Hindlimb muscle (tissue), 1 donor: ENCODE measurements at places on chromosomes 12 and 14.

DNA sequence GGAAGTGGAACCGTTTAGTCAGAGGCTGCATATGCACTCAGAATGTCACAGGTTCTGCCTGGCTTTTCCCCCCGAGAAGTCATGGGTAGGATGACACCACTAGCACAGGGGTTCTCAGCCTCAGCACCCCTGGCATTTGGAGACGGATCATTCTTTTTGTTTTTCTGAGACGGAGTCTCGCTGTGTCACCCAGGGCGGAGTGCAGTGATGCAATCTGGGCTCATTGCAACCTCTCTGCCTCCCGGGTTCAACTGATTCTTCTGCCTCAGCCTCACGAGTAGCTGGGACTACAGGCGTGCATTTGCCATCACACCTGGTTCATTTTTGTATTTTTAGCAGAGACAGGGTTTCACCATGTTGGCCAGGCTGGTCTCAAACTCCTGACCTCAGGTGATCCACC lies 28.1 kb downstream of the BCL7A start:
- DNase-seq: no peak

DNA sequence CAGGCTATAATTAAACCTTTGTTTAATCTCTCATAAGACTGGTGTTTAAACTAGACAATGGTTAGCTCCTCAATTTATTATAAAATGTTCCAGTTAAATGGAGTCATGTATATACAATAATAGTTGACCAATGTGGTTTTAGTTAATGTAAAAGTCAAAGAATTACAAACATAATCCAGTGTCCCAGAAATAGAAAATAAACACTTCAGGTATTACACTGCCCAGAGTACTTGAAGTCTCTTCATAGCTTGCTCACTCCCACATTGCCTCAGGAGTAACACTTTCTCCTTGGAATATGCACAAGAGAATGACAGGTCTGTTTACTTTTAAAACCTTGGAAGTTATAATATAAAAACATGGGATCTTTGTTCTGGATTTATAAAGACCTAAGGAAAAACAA lies 60.5 kb downstream of the SLC38A1 start:
- DNase-seq: no peak

DNA sequence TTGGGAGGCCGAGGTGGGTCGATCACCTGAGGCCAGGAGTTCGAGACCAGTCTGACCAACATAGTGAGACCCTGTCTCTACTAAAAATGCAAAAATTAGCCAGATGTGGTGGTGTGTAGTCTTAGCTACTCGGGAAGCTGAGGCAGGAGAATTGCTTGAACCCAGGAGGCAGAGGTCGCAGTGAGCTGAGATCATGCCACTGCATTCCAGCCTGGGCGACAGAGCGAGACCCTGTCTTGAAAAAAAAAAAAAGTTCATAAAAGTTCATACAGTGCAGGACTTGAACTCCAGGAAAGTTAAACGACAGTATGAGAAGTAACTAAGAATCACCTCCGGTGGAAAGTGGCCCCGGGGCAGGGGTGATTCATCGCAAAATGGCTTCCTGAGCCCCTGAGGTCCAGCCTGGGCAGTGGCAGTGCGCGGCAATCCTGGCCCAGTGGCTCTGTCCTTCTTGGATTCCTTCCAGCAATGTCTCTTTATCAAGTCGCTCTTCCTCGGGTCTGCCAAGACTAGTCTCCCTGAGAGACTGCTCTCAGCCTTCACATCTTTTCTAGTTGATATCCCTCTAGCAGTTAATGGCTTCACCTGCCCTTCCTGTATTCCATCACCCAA lies 16.7 kb upstream of the MAP1LC3B2 start:
- no peak for DNase-seq

- no peak for DNase-seq
Measured at GRCh38 chr12:75322464-75322863, 7.7 kb downstream of the CAPS2 start.

DNA sequence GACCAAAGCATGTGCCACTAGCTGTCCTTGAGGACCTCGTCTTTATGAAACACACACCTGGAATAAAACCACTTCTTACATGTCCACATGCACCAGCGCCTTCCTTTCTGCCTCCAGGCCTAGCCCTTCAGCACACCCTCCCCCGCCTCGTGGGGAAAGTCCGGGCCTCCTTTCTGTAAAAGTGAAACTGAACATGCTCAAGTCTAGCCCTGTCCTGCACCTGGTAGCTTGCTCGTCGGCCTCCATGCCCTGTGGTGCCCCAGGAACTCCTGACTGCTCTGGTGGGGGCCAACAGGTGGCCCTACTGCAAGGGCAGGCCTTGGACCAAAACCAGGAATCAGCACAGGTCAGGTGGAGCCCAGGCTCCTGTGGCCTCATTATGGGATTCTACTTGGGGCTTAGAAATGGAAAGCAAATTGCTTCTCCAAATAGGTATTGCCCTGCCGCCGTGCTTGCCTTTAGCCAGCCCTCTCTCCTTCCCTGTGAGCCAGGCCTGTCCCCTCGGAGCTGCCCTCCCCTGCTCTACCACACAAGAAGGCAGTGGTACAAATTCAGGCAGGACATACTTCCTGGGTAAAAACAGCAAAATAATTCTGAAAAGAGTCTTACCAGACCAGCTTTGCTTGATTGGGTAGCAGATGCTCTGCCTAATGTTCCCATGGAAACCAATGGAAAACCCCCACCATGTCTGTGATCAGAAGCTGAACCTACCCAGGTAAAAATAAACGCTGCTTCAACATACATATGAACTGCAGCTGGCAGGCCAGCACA lies 43.5 kb downstream of the ERH start:
- no peak for DNase-seq

- no peak for DNase-seq
Measured at GRCh38 chr12:124004233-124004875, 31.3 kb downstream of the ZNF664 start.

- no peak for DNase-seq
Measured at GRCh38 chr14:68787092-68787992, 5.5 kb downstream of the ZFP36L1 start.

- no peak for DNase-seq
Measured at GRCh38 chr12:31629756-31630732, 29.4 kb upstream of the ETFBKMT start.

DNA sequence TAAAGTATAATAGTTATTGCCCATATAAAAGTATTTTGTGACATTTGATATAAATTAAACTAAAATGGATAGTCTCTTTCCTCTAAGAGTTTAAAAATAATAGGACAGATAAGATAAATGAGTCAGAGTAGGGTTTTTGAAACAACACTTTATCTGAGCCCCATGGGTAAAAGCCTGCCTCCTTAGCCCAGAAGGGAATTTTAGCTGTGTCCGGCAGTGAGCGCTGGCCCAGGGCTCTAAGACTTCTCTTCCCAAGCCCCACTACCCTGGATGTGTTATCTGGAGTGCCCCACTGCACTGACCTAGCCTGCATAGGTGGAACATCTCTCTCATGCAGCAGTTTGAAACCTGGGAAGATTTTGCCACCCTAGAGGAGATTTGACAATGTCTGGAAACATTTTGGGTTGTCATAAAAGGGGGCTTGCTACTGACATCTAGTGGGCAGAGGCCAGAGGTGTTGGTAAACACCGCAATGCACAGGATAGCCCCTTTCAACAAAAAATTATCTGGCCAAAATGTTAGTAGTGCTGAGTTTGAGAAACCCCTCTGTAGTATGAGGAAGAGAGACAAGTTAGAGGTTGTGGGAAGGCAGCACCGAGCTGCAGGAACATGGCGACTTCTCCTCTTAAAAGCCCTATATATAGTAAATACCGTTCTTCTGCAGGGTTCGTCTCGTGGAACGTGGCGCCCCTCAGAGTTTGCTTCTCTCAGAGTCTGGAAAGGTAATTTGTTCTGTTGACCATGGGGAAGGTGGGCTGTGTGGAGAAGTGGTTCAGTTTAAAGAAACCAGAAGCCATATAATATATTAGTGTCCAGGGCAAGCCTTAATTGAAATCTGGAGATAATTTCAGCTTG lies 29.3 kb upstream of the ATF1 start:
- peak; percentile 23 for DNase-seq

DNA sequence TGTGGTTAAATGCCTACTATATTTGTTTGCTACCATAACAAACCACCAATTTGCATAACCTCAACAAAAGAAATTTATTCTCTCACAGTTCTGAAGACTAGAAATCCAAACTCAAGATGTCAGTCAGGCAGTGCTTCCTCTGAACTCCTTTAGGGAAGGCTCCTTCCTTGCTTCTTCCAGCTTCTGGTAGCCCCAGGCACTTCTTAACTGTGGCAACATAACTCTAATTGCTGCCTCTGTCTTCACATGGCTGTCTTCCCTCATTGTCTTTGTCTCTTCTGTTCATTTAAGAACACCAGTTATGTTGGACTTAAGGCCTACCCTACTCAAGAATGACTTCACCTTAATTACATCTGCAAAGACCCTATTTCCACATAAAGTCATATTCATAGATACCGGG lies 206.9 kb downstream of the SYT1 start:
- DNase-seq: no peak

DNA sequence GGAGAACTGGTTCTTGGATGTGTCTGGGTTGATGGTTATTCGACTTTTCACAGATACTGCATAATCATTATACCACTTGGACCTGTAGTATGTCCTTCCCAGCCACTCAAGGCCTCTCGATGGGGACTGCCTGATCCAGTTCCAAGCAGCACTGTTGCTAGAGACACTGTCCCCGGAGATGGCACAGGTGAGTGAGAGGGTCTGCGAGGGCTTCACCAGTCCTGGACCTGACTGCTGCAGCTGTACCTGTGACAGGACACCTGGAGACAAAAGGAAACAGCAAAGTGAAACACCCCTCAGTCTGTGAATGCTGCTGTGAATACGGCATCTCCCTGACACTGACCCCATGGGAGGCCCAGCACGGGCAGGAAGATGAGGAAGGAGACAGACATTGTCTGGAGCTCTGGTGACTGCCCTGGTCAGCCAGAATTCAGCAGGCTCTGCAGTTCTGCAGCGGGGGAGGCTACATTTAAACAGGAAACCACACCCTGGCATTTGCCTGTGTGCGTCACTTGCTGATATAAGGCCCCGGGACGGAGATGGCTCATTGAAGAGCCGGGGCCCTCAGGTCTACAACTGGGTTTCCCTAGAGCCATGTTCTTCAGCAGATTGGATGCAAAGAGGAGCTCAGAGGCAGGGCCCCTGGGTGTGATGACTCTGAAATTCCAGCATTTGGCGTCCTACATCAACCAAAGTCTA lies 413.6 kb downstream of the TMEM121 start:
- no peak for DNase-seq

DNA sequence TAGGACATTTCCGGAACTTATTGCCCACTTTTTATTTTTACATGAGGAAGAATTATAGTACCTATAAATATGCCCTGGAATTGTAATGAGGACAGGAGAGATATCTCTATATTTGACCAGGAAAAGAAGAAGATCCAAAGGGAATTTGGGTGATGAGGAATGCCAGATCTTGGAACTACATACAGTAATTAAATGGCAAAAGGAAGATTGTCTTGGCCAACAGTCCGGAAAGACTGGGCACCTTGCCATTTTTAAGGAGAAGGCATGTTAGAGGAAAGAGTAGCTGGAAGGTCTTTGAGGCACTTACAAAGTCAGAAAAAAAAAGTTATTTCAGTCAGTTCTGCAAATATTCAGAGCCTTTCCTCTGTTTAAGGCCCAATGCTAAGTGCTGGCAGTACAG lies 616.4 kb downstream of the MED13L start:
- DNase-seq: peak; percentile 26

GRCh38 chr12:52975204-52975603 lies 26.3 kb downstream of the KRT18 start:
- DNase-seq: no peak

GRCh38 chr12:47775100-47775911 lies 2.3 kb downstream of the SLC48A1 start:
- DNase-seq: no peak

- no peak for DNase-seq
Measured at GRCh38 chr14:34147461-34147860, 196.6 kb upstream of the EGLN3 start.

DNA sequence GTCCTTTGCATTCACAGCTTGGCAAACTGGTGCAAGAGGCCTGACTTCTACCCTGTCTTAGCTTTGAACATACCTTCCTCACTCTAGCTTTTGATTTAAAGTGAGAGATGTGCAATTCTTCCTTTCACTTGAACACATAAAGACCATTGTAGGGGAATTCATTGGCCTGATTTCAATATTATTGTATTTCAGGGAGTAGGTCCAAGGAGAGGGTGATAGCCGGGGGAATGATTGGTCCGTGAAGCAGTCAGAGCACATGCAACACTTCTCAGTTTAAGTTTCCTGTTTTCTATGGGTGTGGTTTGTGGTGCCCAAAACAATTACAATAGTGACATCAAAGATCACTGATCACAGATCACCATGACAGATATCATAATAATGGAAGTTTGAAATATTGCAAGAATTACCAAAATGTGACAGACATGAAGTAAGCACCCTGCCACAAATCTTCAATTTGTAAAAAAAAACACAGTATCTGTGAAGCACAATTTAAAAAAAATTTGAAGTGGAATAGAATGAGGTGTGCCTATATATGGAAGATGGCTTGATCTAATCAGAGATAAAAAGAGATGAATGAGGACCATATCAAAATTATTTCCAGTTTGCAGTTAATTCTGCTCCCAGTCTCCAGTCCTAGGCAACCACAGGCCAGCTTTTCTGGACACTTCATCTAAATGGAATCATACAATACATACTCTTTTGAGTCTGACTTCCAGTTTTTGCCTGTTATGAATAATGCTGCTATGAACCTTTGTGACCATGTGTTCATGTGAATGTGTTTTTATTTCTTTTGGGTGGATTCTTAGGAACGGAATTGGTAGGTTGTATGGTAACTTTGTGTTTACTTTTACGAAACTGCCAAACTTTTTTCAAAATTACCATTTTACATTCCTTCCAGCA lies 23.2 kb downstream of the BORCS5 start:
- no peak for DNase-seq

DNA sequence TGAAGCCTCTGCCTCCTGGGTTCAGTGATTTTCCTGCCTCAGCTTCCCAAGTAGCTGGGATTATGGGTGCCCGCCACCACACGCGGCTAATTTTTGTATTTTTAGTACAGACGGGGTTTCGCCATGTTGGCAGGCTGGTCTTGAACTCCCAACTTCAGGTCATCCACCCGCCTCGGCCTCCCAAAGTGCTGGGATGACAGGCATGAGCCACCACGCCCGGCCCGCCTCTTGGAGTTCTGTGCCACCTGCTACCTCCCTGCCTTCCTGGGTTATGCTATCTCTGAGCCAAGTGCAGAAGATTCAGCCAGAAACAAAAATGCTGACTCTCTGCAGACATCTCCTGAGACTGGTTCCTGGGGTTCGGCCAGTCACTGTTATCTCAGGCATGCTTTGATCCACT lies 13.2 kb downstream of the CABP1 start:
- DNase-seq: no peak

GRCh38 chr12:67599691-67600090 lies 48.9 kb upstream of the DYRK2 start:
- DNase-seq: no peak

- DNase-seq: no peak
Measured at GRCh38 chr12:55842681-55843429, at the start of gene MMP19. MMP19 (minus strand) TSS chr12:55842936; CDS start chr12:55842830, 106 bp downstream.

- no peak for DNase-seq
Measured at GRCh38 chr12:78398750-78399149, 465.8 kb upstream of the SYT1 start.

- DNase-seq: no peak
Measured at GRCh38 chr14:103679351-103679750, 35.9 kb downstream of the XRCC3 start.
